ENCODE measurements at places on chromosomes 6 and 20.

- no peak for DNase-seq
Measured at GRCh38 chr6:148972481-148972880, 225.7 kb downstream of the UST start.

GRCh38 chr6:14380086-14380820 is 262.7 kb downstream of the CD83 start:
- no peak for DNase-seq

- no peak for DNase-seq
Measured at GRCh38 chr20:19916531-19917485, 100.4 kb upstream of the NAA20 start.

GRCh38 chr6:3884007-3884745 is 35.0 kb downstream of the FAM50B start:
- DNase-seq = no peak

- DNase-seq = no peak
Measured at GRCh38 chr6:27280540-27281000, 31.5 kb downstream of the POM121L2 start.

GRCh38 chr20:59350330-59351156 is 50.1 kb downstream of the EDN3 start:
- DNase-seq = no peak

- DNase-seq = no peak
Measured at GRCh38 chr6:119727504-119728219, 378.1 kb upstream of the MAN1A1 start.

Measured in anterior cingulate cortex (tissue), 58 donors.